LHCN-M2 (cell line): ENCODE measurements at places on chromosomes 6 and 20. TPM values are rescaled to one million over a fixed set of nuclear protein-coding genes. Genes with fewer than 3 reads are reported as not detected.

Gene EEF1A2
- 0.32 and 0.46 TPM in 2 replicates for total RNA-seq

Gene TRIM10
- total RNA-seq: not detected in 2 replicates

Gene CD24
- 21.5 and 50.8 TPM in 2 replicates for total RNA-seq

Gene BNIP5
- total RNA-seq: not detected in 2 replicates

Gene HMGN3
- total RNA-seq: 67.8 and 80.7 TPM in 2 replicates

Gene CDH4
- total RNA-seq: 0.98 and 1.3 TPM in 2 replicates

Gene EHMT2
- 58.6 and 60.5 TPM in 2 replicates for total RNA-seq

Gene WFDC10B
- 0.38 TPM in 1 of 2 replicates, not detected in the other for total RNA-seq
